ENCODE measurements at places on chromosomes 16 and 17.

GRCh38 chr16:27367461-27368357, 34.3 kb upstream of the IL21R start:
- peak; percentile 92 for DNase-seq

- DNase-seq, result no peak
Observed at GRCh38 chr16:56513091-56513490, 6.7 kb downstream of the BBS2 start.

DNA sequence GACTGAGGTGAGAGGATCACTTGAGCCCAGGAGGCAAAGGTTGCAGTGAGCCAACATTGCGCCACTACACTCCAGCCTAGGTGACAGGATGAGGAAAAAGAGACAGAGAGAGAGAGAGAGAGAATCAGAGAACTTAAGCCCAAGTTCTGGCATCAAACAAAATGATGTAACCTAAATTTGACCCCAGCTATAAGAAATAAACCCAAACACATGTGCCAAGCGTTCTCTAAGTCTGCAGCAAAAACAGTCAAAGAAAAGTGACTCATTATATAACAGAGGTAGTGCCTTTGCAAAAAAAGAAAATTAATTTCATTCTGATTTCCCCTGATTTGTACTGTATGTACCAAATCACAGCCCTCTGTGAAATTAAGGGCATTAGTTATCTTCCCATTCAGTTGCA, 89.5 kb downstream of the CDH11 start:
- no peak for DNase-seq

- no peak for DNase-seq
Observed at GRCh38 chr16:87016046-87017035, 300.9 kb downstream of the C16orf95 start.

Measured in activated naive CD4-positive, alpha-beta T cell treated with anti-CD3 and anti-CD28 coated beads, Interleukin-2, amount 10 ng/mL, durations not matched to agents 7 days and 5 days (primary cell).